ENCODE measurements at places on chromosomes 1 and 21. TPM values are rescaled to one million over a fixed set of nuclear protein-coding genes. Genes with fewer than 3 reads are reported as not detected.
A peak's percentile ranks its signal among the peaks of the same experiment; 100 is the strongest.

- DNase-seq = no peak
- H3K27ac ChIP-seq = no peak overlapping the region
- no peak overlapping the region for H3K4me3 ChIP-seq
Observed at GRCh38 chr1:97119260-97120158, 397.9 kb downstream of the PTBP2 start.

DNA sequence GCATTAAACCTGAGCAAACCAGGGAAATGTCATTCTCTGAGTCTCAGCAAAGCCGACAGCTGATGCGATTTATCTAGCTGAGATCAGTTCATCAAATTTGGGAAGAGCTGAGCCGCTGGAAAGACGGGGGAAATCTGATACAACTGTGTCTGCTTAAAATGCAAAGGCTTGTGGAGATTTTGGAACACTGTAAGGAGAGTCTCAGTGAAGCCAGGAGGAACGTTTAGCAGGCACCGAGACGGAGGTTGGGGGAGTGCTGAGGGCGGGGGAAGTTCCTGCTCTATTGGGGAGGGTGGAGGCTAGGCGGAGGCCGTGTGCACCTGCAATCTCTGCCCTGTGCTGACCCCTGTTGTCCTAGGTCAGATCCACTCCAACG lies 143.2 kb upstream of the CSF3R start:
- H3K27me3 ChIP-seq = peaks cover 2% of the 10 kb centered on the region
- H3K4me1 ChIP-seq = peaks cover 8% of the 10 kb centered on the region
- no peak overlapping the region for H3K27ac ChIP-seq
- no peak for DNase-seq
- no peaks in the 10 kb centered on the region for H3K36me3 ChIP-seq

HORMAD1 gene
- total RNA-seq = not detected

- H3K36me3 ChIP-seq = no peaks in the 10 kb centered on the region
- no peak overlapping the region for H3K27ac ChIP-seq
- no peaks in the 10 kb centered on the region for H3K27me3 ChIP-seq
Observed at GRCh38 chr1:16218014-16218673, 5.7 kb upstream of the ARHGEF19 start.

GRCh38 chr1:6475381-6476133 lies 9.6 kb upstream of the TNFRSF25 start:
- peaks cover 3% of the 10 kb centered on the region for H3K4me1 ChIP-seq
- no peak overlapping the region for H3K27ac ChIP-seq
- no peaks in the 10 kb centered on the region for H3K27me3 ChIP-seq
- peak; percentile 81 for DNase-seq

All from activated naive CD4-positive, alpha-beta T cell treated with anti-CD3 and anti-CD28 coated beads for 36 hours (primary cell).